ENCODE measurements at places on chromosomes 1 and 21. TPM values are rescaled to one million over a fixed set of nuclear protein-coding genes. Genes with fewer than 3 reads are reported as not detected.

DNA sequence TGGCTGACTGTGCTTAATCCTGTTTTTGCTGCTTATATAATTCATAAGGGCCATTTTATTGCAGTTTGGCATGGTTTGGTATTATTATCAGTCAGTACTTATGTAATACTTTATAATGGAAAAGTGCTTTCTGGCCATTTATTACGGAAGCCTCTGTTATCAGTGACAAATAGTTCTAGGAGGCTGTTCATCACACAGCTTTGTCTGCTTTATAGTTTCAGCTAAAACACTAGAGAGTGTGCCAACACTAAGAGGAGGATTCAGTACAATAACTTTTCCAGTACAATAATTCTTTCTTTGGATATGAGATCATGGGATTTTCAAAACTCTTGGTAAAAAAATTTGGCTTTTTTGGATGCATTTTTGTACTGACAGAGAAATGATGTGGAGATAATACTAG is 102.9 kb upstream of the PTGFR start:
- no peak for DNase-seq
- no peak overlapping the region for H3K27ac ChIP-seq
- H3K36me3 ChIP-seq = no peaks in the 10 kb centered on the region
- H3K4me3 ChIP-seq = no peak overlapping the region
- H3K27me3 ChIP-seq = peaks cover 5% of the 10 kb centered on the region
- no peaks in the 10 kb centered on the region for H3K4me1 ChIP-seq

PTAFR gene
- 0.56 TPM for total RNA-seq

DNA sequence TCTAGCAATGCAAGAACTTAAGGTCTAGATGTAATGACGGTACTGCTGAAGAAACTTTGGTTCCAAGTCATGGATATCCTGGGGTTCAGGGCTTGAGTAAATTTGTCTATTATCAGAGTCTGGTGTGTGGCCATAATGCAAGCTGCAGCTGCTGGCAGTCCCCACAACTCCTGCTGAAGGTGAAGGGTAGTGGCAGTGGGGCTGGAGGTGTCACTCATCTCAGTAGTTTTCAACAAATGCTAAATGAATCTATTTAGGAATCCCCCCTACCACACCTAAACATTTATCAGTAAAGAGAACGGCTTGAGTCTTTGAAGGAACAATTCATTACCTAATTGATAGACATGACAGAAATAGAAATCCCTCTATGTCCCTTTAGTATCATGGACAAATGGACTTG is 99.2 kb upstream of the GNG4 start:
- no peak overlapping the region for H3K27ac ChIP-seq
- DNase-seq = no peak
- peaks cover 17% of the 10 kb centered on the region for H3K36me3 ChIP-seq
- no peaks in the 10 kb centered on the region for H3K27me3 ChIP-seq

DNA sequence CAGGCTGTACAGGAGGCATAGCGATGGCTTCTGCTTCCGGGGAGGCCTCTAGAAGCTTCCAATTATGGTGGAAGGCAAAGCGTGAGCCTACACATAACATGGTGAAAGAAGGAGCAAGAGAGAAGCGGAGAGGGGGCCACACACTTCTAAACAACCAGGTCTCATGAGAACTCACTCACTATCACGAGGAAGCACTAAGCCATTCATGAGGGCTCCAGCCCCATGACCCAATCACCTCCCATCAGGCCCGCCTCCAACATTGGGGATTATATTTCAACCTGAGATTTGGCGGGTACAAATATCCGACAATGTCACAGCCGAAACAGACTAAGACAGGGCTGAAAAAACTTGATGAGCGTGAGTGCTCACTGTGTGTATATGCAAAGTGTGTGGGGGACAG is 89.3 kb upstream of the CNIH3 start:
- no peak overlapping the region for H3K27ac ChIP-seq
- no peaks in the 10 kb centered on the region for H3K4me1 ChIP-seq
- H3K36me3 ChIP-seq = no peaks in the 10 kb centered on the region
- H3K27me3 ChIP-seq = no peaks in the 10 kb centered on the region
- no peak overlapping the region for H3K4me3 ChIP-seq
- DNase-seq = no peak

GRCh38 chr1:89277725-89278124 is 5.1 kb upstream of the GBP5 start:
- no peaks in the 10 kb centered on the region for H3K27me3 ChIP-seq
- H3K27ac ChIP-seq = peak overlapping the region; percentile 97
- H3K4me3 ChIP-seq = no peak overlapping the region
- peaks cover 69% of the 10 kb centered on the region for H3K36me3 ChIP-seq

SPAG17 gene
- not detected for total RNA-seq

CGN gene
- total RNA-seq = 0.17 TPM

LRRC38 gene
- not detected for total RNA-seq

HSD3B2 gene
- total RNA-seq = not detected

ZFP69 gene
- 2.7 TPM for total RNA-seq

AADACL4 gene
- total RNA-seq = not detected

KCNN3 gene
- 0.17 TPM for total RNA-seq

Measured in activated CD4-positive, alpha-beta T cell treated with anti-CD3 and anti-CD28 coated beads, Interleukin-2, amount 10 ng/mL, durations not matched to agents 7 days and 5 days (primary cell).